ENCODE measurements at places on chromosomes 7 and 10.

- DNase-seq, result no peak
Observed at GRCh38 chr10:52649511-52649910, 123.1 kb downstream of the MBL2 start.

DNA sequence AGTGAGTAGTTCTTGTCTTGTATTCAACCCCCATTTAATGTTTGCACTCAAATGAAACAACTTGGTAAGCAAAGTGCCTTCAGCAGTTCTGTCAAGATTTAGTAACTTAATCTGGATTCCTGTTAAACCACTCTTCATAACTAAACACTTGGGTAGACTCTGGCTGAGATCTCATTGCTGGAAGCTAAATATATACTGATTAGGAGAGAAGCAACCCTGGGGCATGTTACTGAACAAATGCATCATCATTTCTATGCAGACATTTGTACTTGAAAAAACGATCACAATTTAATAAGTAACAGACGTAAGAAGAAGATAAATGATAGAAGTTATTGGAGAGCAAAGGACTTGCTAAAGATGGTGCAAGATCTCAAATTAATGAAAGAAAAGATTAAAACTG is 308.4 kb upstream of the POM121L12 start:
- DNase-seq, result no peak

DNA sequence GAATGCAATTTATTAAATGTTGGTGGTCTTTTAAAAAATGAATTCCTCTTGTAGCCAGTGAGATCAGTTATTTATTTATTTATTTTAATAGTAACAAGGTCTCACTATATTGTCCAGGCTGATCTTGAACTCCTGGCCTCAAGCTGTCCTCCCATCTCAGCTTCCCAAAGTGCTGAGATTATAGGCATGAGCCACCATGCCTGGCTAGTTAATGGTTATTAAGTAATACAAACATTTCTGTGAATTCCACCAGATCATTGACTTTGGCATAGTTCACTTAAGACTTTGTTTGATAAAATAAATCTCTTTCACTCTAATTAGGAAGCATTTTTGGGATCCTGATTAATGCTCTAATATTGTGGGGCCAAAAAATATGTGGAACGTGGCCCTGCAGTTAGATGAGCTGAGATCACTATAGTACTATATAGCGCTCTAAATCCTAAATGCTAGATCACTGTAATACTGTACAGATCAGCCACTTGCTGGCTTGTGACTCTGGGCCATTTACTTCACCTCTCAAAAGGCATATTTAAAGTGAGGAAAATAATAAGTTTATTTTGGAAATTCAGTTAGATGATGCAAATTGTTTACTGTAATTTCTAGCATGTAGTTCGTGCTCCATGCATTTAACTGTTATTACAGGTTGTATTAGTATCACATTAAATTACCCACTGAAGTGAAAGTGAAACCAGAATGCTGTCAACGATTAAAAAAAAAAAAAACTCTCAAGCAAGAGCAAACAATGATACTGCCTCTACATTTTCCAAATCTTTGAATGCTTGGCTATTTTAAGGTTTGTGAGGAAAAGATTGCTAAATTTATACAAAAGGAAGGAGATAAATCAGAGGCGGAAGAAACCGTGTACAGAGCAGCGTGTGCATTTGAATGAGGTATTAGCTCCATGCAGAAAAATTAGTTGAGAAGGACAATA is 15.9 kb upstream of the FAS start:
- no peak for DNase-seq

GRCh38 chr7:90720984-90721760 is 125.1 kb downstream of the CDK14 start:
- DNase-seq, result no peak

GRCh38 chr10:94376865-94377264 is 14.1 kb upstream of the NOC3L start:
- no peak for DNase-seq

DNA sequence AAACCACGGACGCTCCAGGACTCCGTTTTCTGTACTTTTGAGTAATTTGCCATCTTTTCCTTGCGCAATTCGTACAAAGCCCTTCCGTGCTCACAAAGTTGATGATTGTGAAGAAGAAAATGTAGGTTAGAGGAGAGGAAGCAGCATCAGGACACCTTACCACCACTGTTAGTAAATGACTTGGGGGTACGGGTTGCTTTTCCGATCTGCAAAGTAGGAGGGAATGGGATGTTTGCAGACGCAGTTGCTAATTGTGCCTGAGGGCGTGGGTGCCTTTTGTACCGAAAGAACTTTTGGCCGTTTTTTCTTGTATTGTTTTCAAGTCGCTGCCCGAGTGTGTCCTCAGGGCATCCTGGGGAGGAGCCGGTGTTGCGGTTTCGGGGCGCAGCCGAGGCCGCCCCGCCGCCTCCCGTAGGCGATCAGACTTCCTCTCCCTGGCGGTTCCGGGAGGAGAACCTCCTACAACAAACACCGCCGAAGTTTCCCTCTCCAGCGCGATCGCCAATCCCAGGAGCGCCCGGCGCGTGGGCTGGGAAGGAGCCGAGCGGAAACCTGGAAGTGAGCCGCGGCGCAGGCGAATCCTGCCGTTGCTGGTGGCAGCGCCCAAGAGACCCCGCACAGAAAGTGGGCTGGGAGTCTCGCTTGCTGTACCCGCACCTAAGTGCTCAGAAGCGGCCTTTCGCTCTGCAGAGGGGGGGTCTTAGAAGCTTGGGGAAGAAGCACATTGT is 1.0 kb downstream of the PRR15 start:
- no peak for DNase-seq

- DNase-seq, result no peak
Observed at GRCh38 chr10:47079204-47079580, 168.0 kb downstream of the PTPN20 start.

- no peak for DNase-seq
Observed at GRCh38 chr10:24382596-24382978, 173.6 kb downstream of the KIAA1217 start.

GRCh38 chr10:50574305-50574704 is 49.5 kb downstream of the SGMS1 start:
- DNase-seq, result no peak

DNA sequence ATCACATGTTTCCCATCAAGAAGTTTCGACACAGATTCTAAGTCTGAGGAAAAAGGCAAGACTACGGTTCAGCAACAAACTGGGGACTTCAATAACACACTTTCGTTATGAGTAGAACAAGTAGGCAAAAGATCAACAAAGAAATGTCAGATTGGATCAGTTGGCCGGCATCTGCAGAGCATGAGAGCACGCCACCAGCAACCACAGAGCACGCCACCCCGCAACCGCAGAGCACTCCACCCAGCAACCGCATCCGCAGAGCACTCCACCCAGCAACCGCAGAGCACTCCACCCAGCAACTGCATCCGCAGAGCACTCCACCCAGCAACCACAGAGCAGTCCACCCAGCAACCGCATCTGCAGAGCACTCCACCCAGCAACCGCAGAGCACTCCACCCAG is 89.7 kb upstream of the FAM20C start:
- DNase-seq, result no peak

DNA sequence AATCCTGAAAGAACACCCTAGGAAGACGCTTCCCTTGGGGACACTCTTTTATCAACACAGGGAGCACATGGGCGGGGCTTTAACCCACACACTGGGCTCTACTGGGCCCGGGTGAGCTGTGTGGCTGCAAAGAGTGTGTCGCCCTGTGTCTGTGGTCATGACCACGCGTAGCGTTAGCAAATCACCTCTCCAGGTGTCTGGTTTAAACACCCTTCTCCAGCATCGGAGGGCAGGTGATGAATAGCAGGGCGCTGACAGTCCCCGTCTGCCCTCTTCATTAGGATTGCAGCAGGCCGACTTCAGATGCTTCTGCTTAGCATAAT is 127.7 kb downstream of the ADARB2 start:
- DNase-seq, result no peak

- no peak for DNase-seq
Observed at GRCh38 chr7:133703547-133703946, 423.6 kb upstream of the LRGUK start.

DNA sequence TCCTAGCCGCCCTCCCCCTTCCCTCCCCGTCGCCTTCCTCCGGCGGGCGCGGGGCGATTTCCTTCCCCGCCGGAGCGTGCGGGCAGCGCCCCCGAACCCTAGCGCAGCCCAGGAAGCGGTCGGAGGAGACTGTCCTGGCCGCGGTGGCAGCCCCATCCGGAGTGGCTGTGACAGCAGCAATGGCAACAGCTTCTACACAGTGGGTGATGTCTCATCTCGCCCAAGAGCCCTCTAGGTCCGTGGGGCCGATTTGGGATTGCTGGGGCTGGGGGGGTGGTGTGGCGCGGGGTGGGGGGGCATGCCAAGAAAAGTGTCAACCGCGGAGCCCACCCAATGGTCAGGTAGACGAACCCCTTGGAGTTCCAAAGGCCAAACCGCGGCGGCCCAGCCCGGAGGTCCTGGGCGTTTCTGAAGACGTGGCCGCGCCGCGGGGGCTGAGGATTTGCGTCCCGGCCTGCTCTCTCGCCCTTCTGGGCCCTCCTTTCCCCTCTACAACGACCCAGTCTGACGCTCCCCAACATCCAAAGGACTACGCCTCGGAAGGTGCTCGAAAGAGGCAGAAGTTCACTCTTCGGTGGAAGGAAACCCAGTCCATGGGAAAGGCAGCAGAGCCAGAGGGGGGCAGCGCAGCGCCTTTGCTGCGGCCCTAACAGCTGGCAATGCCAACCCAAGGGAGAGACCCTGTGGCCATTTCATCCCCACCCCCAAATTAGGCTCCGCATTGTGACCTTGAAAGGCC is 603 bp upstream of the TWIST1 start:
- DNase-seq, result no peak

DNA sequence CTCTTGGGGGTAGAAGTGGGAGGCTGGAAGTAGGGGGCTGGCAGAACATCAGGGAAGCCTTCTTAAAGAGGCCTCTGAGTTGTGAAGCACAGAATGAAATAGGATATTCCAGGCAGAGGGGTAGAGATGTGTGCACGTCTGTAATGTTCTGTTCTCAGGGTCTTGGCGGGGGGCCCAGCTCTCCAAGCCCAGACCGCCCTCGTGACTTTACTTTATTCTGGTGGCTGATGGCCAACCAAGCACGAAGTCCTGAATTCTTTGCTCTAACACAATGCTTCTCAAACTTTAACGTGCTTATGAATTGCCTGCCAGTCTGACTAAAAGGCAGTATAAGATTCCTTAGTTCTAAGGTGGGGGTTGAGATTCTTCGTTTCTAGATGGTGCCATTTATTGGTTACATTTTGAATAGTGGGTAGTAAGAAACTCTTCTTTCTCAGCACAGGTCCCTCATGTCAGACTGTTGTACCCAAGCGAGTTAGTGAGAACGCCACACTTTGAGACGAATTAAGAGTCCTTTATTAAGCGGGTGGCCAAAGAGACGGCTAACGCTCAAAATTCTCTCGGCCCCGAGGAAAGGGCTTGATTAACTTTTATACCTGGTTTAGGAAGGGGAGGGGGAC is 8.2 kb downstream of the PRXL2A start:
- no peak for DNase-seq

DNA sequence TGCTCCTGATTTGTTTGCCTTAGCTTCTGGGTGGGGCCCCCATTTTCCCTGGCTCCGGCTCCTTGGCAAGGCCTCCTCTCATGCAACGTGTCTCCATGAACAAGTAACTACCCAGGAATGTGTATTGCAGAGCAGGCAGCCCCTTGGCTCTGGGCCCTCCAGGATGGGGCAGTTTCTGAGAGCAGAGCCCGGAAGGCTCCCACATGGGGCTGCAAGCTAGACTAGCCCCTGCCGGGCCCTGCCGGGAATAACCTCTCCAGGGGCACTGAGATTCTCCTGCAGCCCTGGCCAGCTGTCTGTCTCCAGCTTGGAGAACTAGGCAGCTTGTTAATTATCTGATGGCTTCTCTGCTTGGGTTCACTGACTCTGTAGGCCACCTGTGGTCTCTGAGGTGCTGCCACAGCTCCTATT is 184.0 kb upstream of the INHBA start:
- no peak for DNase-seq

DNA sequence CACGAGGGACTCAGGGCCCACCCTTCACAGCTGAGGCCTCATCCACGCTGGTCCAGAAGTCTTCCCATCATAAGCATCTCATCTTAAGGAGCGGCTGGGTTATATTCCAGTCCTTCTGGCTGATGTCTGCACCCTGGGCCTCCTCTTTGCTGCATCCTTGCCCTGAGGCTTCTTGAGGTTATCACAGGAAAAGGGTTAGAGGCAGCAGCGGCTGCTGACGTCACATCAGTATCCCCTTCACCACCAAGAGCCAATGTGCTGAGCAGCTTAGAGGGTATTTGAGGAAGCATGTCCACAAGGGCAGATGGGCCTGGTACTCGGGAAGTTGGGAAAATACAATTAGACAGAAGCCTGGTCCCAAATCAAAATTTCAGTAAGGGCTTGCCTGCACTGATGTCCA is 125.1 kb downstream of the PLXNA4 start:
- DNase-seq, result no peak

GRCh38 chr10:70594161-70594560 is 8.4 kb downstream of the PRF1 start:
- DNase-seq, result no peak

- DNase-seq, result no peak
Observed at GRCh38 chr7:91375378-91375777, 111.1 kb downstream of the FZD1 start.

DNA sequence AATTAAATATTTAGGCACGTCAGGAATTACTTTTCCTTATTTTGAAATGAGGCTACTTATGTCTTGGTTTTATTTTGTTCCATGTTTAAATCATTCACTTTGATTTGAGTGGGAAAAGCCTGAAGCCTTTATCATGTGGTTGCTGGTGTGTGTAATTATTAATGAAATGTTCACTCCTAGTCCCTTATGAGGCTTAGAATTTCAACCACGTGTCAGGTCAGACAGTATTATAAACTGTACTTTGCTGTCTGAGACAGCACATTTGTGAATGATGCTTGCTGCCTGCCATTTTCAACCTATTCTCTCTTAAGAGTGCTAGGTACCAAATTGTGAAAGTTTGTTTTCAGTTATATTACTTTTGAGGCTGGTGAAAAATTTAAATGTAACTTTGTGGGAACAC is 58.9 kb downstream of the COL17A1 start:
- DNase-seq, result no peak

GRCh38 chr7:128795129-128795528 is 3.4 kb downstream of the CCDC136 start:
- DNase-seq, result no peak

DNA sequence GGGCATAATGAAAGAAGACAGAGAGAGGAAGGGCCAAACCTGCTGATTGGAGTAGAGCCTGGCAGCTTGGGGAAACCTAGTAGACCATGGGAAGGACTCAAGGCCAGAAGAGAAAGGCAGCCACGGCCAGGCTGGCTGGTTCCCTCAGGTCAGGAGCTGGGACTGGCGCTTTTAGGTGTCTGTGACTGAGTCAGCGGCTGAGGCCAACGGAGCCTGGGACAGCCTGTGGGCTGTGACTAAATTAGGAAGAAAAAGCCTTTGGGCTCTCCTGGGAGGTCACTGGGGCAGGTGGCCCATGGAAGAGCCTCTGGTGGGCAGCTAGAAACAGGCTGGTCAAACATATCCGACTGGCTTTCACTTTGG is 108.9 kb upstream of the PDCD4 start:
- DNase-seq, result no peak

DNA sequence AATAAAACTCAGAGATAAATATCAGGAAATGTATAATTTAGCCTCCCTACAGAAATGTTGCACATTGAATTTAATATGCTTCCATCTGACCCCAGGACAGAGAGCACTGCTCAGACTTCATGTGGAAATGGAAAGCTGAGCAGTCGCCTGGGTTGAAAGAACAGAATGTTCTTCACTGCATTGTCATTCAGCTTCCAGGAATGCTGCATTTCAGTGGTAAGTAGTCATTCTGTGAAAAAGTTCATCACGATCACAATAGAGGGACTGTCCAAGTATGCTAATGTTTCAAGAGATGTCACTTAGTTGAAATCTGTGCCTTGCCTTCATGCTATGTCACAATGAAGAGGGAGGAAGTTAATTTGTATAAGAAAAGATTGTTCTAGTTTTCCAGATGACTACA is 147.3 kb downstream of the NRCAM start:
- no peak for DNase-seq

GRCh38 chr10:112177247-112177646 is 6.3 kb downstream of the GPAM start:
- DNase-seq, result no peak

Measured in stimulated activated CD4-positive, alpha-beta T cell treated with anti-CD3 and anti-CD28 coated beads, Interleukin-1b, Interleukin-23, amount 100 ng/mL, for 24 hours (primary cell).